ENCODE measurements at places on chromosomes 11 and 22. TPM values are rescaled to one million over a fixed set of nuclear protein-coding genes. Genes with fewer than 3 reads are reported as not detected.

DNA sequence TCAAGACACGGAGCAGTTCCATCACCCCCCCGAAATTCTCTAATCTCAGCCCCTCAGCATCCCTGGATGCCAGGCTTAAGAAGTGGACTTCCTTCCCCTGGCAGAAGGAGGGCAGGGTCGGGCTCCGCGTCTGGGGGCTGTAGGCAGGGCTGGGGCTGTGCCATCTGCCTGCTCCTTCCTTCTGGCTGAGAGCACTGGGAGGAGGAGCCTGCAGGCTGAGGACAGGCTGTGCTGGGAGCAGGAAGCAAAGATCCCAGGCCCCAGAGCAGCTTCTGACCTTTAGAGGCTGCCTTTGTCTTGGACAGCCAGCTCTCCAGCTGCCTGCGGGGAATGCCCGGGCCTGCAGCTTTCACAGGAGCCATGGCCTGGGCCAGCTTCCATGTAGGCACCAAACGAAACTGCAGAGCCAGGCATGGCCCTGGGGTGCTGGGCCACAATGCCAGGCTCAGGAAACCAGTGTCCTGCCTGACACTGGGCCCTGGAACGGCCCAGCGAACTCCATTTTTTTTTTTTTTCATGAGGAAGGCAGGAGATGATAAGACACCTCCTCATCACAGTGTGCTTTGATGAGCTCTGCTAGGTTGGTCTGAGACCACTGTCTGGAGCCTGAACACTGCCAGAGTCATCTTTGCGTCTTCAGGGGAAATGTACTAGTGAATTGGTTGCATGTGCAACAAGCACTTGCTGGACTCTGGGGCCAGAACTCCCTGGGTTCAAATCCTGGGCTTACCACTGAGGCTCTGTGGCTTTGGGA lies 67.9 kb downstream of the MCM5 start:
- peak; percentile 45 for ATAC-seq

GRCh38 chr11:126409620-126409985 lies 54.1 kb downstream of the ST3GAL4 start:
- ATAC-seq = no peak

GRCh38 chr11:134040386-134041302 lies 28.2 kb upstream of the JAM3 start:
- peak; percentile 54 for ATAC-seq

GRCh38 chr11:61028135-61028729 lies 56.8 kb downstream of the CD6 start:
- peak; percentile 36 for ATAC-seq

DNA sequence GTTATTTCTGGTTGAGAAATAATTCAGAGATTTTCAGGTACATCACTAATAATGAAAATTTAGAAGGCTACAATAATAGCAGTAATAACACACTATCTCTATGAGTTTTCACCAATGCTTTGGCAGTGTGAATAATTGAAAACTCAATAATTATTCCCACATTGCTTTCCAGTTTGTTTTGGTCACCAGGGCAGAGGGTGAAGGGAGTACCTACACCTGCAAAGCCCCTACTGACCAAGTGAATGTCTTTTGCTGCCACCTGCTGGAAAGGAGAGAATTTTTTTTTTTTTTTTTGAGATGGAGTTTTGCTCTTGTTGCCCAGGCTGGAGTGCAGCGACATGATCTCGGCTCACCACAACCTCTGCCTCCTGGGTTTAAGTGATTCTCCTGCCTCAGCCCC lies 3.2 kb downstream of the NELL1 start:
- no peak for ATAC-seq

DNA sequence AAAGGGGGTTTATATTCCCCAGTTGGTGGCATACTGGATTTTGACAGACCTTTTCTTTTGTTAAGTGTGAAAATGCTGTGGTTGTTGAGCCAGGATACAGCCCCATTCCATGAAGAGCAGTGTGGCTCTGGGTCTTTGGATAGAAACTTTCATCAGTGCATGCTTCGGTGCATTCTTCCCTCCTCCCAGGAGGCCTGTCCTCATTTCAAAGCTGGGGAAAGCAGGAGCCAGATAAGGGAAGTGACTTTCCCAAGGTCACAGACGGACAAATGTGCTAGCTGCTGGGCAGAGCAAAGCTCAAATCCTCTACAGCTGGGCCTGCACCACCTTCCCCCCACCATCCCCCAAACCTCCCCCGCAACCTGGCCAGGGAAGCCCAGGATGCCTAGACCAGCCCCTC lies 184.5 kb upstream of the NTM start:
- ATAC-seq = no peak

DNA sequence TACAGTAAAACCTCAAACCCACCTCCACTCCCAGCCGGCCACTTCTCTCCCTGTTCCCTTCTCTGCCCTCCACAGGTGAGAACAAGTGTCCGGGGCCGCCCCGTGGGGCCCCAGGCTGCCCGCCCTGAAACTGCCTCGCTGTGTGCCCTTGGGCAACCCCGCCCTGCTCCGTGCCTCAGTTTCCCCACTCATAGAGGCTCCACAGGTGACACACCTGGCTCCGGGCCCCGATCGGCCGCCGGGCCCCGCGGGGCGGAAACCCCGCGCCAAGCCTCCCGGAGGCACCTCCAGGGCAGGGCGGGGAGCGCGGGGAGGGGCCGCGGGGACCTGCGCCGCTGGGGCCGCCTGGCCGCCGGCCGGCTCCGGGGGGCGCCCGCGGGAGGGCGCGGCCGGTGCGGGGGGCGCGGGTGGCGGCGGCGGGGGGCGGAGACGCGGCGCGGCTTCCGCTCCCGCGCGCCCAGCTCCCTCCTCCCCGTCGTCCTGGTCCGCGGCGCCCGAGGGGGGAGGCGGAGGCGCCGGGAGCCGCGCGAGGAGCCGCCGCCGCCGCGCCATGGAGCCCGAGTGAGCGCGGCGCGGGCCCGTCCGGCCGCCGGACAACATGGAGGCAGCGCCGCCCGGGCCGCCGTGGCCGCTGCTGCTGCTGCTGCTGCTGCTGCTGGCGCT lies at the start of gene LRP5:
LRP5 (plus strand) TSS at position 475 of the 663 bp plus-strand sequence; CDS start at position 599, 124 bp downstream.
- ATAC-seq = no peak

DNA sequence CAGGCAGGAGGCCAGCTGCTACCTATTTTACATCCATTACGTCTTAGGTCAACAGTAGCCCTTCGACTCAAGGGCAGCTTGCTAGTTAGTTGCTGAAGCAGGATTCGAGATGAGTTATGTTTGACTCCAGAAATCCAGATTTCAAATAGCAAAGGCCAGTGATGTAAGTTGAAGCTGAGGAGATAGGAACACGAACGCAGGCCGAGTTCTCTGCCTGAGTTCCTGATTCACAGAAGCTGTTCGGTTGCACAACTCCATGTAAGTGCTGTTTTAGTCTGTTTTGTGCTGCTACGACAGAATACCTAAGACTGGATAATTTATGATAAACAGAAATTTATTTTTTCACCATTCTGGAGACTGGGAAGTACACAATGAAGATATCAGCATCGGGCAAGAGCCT lies 111.2 kb downstream of the SLC1A2 start:
- ATAC-seq = no peak

GRCh38 chr11:110492321-110492685 lies 62.6 kb downstream of the FDX1 start:
- ATAC-seq = no peak

- no peak for ATAC-seq
Measured at GRCh38 chr11:73536961-73537360, 61.0 kb downstream of the FAM168A start.

The HPX gene
- 0.64 TPM for total RNA-seq

The NRIP3 gene
- total RNA-seq = 0.80 TPM

DNA sequence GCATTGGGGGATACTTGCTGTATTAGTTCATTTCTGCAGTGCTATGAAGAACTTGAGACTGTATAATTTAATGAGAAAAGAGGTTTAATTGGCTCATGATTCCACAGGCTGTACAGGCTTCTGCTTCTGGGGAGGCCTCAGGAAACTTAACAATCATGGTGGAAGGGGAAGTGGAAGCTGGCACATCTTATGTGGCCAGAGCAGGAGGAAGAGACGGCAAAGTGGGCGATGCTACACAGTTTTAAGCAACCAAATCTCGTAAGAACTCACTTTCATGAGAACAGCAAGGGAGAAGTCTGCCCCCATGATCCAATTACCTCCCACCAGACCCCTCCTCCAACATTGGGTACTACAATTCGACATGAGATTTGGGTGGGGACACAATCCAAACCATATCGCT lies 55.1 kb downstream of the TMPRSS5 start:
- no peak for ATAC-seq

DNA sequence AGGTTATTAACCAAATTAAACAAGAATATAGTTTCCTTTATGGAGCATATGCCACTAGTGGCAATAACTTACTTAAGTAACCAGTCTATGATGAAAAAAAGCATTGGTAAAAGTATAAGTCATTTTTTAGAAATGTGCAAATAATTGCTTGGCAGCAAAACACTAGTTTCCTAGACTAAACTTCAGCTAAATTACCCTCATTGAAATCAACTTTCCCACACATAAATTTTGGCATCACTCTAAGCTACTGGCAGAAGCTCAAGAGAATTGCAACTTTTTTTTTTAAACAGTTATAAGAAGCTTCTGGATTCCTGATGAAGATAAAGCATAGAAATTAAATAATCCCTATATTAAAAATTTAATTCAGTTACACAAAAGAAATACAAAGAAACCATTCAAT lies 12.5 kb downstream of the CCDC34 start:
- ATAC-seq = no peak

The OR51B4 gene
- not detected for total RNA-seq

DNA sequence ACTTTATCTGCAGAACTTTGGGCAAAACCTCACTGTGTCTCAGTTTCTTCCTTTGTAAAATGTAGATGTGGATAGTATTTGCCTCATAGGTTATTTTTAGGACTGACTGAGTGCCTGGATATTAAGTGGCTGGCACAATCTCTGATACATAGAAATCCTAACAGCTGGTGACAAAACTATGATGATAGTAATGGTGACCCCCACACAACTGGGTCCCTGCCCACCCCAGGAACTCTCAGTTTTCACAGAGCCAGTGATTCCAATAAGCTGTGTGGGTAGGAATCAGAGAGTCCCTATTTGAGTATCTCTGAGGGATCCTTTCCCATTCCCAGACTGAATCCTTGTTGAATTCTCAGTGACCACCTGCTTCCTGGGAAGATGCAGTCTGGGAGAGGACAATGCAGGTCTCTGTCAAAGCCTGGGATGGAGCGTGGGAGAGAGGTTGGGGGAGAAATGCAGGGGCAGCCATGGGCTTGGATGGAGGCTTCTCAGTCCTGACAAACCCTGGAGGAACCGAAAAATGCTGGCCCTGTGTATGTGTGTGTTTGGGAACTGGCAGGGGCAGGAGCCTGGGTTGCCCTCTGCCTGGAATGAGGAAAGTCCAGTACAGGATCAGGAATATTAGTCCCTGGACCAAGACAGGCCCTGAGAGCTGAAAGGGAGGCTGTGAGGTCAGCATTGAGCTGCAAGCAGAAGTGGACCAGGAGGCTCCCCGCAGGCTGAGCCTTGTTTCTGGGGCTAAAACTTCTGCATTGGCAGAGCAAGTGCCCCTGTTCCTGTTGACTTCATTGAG lies 6.1 kb upstream of the P2RY6 start:
- no peak for ATAC-seq

DNA sequence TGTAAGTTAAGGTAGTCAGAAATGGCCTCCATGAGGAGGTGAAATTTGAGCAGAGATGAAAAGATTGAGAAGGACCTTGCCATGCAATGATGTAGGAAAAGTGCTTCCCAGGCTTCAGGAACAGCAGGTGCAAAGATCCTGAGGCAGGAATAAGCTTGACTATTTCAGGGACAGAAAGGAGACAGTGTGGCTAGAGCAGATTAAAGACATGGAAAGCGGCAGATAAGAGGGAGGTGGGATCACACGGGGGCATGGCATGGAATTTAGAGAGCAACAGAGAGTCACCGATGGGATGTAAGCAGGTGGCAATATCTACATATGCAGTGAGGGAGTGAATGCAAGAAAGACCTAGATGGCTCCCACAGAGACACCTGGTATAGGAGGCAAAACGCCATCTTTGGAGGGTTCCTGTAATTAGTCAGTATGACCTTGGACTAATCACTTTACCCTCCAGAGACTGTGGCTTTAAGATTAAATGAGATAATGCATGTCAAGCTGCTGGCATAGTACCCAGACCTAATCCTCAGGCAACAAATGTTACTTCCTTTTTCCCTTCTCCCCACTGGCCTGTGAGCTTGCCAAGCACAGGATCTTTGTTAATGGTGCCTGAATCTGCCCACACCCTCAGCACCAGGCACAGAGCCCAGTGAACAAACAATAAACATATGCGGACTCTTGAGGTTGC lies 24.6 kb upstream of the ACER3 start:
- ATAC-seq = peak; percentile 84

DNA sequence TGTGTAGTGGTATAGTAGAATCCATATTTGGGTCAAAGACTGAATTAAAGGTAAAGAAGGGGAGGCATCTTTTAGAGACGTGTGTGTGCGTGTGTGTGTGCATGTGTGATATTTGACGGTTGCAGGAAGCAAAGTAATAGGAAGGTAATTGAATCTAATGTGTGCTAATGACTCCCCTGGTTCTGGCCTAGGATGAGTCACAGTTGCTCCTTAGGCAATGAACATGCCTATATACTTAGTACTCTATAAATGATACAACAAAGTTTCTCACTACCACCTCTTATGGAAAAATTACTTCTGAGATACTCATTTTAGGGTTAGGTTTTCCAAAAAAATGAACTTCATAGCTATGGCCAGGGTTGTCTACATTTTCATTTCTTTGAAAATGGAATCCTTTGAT lies 409.6 kb downstream of the GUCY1A2 start:
- peak; percentile 90 for ATAC-seq

The LMO1 gene
- total RNA-seq = not detected

GRCh38 chr11:74784726-74785125 lies 36.1 kb downstream of the RNF169 start:
- no peak for ATAC-seq

The NXPE4 gene
- total RNA-seq = not detected

The OR56A1 gene
- not detected for total RNA-seq

DNA sequence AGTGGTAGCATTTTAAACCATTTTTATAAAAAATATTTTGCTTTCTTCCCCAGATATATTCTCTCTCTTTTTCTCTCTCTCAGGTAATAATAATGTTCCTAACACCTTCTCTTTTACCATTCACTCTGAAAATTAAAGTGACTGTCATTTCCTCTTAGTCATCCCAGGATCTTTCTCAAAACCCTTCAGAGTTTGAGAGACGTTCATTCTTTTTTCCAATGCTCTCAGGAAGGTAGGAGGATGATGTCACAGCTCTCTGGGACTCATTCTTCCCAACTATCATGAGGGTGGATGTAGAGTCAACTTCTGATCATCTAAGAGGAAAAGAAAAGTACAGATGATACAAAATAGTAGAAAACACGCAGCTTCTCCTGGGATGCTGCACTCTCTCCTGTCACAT lies 60.2 kb upstream of the CRTAM start:
- no peak for ATAC-seq

The COX8A gene
- 461 TPM for total RNA-seq

- ATAC-seq = peak; percentile 69
Measured at GRCh38 chr22:22753526-22754267, 109.3 kb downstream of the GGTLC2 start.

GRCh38 chr11:13318498-13319295 lies 41.1 kb downstream of the BMAL1 start:
- no peak for ATAC-seq
